DMS153 (cell line): ENCODE measurements at places on chromosomes 4 and X.

- no peak for DNase-seq
These were observed 20.5 kb upstream of the ZNF81 start for GRCh38 chrX:47815901-47816845.

DNA sequence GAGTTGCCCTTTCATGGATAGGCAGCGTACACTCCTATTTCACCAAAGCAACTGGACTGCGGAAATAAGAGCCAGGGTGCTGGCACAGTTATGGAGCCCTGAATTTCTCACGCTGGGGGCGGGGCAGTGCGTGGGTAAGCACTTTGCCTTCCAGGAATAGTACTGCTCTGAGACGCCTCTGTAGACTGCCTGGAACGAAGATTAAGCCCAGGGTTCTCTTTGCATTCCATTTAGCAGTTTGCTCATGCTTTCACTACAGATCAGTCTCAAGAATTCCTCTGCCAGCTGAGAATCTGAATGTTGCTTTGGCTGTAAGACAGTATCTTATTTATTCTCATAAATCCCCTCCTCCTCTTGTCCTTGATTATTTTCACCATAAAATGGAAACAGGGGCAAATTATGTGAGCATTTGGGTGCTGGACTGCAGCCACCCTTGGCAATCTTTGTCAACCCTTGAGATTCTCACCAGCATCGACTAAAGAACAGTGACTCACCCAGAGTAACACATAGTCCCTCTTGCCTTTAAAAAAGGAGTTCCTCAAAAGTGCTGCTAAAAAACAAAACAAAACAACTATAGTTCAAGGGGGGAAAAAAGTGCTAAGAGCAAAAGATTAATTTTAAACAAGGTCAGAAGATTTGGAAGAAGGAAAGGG, 88.9 kb upstream of the CITED1 start:
- no peak for DNase-seq

DNA sequence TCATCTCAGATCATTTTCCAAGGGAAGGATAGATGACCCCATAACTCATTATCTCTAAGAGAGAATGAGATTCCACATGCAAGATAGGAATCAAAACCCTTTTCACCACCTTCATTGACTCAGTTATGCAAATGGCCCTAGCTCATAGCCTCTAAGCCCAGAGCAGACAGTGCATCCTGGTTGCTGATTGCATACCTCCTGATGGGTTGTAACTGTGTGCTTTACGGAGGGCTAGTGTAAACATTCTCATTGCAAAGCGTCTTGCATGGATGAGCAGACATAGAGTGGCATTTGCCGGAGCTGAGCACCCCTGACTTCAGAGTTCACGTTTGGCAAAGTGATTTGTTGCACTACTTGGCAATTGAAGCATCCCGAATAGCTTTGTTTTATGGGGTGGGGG, 151.0 kb downstream of the VCX3A start:
- peak; percentile 21 for DNase-seq

DNA sequence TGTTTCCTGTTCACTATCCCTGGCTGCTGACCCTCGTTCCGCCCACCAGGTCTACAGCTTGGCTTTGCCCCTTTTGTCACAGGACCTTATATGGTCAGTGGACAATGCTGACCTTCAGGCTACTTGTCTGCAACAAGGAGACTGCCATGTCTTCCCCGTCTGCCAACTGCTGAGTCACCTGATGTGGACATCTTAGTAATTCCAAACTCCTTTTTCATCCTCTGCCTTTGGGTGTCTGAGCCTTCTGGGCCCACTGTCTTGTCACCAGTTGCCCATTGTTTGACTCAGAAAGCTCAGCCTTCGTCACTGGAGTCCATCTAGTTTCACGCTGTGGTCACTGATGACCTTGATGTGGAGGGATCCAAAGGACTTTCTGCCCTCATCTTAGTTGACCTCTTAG, 30.2 kb downstream of the GPRIN3 start:
- DNase-seq, result no peak

GRCh38 chr4:139153411-139154133, 23.4 kb downstream of the ELF2 start:
- DNase-seq, result no peak

DNA sequence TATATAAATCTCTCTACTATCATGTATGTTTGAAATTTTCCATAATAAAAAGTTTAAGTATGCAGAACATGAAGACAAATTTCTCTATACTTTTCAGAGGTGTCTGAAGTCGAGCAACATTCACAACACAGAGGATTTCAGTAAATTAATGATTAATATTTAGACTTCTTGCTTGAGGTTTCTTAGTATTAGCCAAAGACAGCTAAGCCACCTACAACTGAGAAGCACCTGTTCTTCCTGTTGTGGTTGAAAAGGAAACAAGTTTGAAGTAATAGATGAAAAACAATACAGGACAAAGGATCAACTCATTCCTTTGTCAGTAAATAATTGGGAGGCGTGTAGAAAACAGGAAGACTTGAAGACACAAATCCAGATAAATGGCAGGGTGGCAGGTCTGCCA, 21.1 kb downstream of the SCML1 start:
- DNase-seq, result no peak

DNA sequence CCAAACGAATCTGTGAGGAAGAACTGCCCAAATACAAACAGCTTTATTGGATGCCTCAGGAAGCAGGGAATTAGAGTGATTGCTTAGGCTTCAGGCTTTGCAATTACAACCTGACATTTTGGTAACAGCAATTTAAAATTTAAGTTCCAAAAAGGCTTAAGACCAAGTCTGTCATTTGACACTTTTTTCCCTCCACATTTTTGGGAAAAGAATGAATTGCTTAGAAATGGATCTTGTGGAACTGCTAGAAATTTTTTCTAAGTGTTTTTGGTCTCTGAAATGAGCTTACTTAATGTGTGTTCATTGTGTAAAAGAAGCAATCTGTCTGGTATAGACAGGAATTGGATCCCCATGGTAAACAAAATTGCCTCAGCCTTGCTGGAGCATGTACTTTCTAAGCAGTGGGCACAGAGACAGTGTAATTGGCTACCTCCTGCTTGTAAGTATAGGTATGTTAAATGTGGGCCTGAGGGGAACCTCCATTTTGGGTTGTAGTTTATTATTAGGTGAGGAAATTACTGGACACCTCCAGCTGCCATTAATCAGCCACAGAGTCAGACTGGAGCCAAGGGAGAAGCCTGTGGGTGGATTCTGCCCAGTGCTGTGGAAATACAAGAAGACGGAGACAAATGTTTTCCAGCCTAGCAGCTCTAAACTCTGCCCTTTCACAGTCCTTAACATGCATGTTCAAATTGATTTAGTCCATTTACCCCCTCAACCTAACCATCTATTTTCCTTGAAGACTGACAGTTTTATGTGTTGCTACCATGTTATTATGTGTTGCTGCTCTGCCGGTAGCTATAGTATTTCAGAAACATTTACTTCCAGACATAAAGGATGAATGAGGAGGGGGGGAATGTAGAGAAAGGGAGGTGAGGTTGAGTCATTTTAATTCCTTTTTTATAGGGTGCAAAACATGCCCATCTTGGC, 473.0 kb downstream of the SPRY1 start:
- peak; percentile 78 for DNase-seq

DNA sequence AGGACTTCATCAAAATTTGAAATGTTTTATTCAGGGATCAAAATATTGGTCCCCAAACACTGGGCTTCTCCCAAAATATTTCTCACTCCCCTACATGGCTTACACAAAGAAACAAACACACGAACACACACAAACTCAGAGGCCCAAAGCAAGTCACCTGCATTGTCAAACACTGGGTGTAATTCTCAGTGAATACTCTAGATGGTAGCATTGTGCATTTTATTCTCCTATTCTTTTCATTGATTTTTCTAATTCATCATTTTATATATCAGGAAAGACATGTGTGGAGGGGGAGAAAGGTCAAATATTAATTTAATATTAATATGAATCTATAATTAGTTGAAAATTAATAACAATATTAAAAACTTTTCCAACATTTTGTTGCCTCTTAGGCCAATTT, 72.3 kb upstream of the TNMD start:
- DNase-seq, result no peak

DNA sequence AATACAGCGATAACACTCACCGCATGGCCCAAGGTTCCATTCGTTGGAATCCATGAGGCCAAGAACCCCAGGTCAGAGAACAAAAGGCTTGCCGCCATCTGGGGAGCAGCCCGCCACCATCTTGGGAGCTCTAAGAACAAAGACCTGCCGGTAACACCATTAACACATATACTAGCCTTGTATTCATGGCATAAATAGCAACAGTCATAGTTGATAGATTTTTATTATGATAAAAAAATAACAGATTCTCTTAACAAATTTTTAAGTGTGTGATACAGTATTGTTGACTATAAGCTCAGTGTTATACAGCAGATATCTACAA, 309.4 kb downstream of the GLUD2 start:
- no peak for DNase-seq

GRCh38 chrX:136710325-136710951, 62.5 kb downstream of the CD40LG start:
- no peak for DNase-seq

- DNase-seq, result no peak
These were observed 76.4 kb upstream of the DCLK2 start for GRCh38 chr4:150001815-150002214.

DNA sequence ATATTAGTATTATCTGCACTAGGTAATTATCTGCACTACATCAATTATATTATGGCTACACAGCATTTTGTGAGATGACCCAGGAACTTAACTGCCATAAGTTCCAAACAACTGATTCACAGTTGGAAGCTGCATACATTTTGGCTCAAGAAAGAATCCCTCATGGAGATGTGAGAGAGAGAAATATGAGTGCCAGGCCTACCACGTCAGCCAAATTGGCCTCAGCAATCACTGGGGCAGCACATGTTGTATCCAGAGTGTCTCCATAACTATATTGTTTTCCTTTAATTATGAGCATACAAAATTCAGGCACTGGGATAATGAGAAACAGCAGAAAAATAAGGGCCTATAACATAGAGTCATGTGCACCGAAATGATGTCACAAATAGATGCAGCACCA, 174.2 kb upstream of the DMD start:
- no peak for DNase-seq

DNA sequence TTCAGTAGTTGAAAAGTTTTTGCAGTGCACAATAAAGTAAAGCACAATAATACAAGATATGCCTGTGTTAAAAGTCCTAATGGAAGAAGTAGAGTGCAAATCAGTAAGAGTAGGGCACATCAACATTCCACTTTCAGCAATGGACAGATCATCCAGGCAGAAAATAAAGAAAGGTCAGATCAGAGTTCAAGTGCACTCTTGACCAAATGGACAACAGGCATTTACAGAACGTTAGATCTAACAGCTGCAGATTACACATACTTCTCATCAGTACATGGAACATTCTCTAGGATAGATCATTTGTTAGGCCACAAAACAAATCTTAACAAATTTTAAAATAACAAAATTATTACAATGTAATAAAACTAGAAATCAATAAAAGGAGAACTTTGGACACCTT, 1373.5 kb upstream of the PABPC4L start:
- DNase-seq, result no peak

DNA sequence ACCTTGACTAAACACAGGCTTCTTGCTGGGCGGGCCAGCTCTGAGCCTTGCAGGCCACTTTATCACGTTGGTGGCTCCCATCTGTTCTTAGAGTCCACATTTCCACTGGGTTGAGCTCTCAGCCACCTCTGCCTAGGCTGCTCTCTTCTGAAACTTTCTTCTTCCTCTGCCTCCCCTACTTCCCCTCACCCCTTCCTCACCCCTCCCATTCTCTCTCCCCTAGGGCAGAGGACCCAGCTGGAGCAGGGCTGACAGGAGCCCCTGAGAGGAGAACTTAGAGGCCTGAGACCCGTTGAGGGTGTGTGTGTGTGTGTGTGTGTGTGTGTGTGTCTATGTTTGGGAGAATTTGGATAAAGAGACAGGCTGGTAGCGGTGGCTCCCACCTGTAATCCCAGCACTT, 19.9 kb upstream of the TMSB4X start:
- no peak for DNase-seq

- DNase-seq, result no peak
These were observed 12.3 kb upstream of the VCX2 start for GRCh38 chrX:8183346-8183745.
